Astrocyte of the spinal cord (primary cell): ENCODE measurements at places on chromosomes 7 and 10.

- peak; percentile 33 for DNase-seq
Measured at GRCh38 chr7:50782375-50783208, at the start of gene GRB10. TSS of gene GRB10 (minus strand) at chr7:50782896. CDS start at chr7:50732322, 50,574 bp downstream.

DNA sequence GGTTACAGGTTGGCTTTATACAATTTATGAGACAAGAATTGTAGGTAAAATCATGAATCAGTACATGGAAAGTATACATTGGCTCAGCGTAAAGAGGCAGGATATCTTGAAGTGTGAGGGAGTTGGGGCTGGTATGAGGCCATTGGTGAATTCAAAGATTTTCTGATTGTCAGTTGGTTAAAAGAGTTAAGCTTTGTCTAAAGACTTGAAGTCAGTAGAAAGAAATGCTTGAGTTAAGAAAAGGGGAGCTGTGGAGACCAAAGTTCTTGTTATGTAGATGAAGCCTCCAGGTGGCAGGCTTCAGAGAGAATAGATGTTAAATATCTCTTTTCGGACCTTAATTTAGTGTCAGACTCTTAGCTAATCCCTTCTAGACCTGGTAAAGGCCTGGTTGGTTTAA lies 341.0 kb downstream of the GALNT17 start:
- no peak for DNase-seq

DNA sequence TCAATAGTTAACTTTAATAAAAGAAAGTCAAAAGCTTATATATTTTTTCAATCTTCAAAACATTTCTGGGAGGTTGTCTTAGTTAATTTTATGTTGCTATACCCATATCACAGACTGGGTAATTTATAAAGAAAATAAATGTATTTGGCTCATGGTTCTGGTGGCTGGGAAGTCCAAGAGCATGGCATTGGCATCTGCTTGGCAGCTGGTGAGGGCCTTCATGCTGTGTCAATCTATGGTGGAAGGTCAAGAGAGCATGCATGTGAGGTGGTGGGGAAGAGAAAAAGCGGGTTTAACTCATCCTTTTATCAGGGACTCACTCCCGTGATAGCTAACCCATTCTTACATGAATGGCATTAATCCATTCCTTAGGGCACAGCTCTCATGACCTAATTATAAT lies 119.8 kb downstream of the EGFR start:
- DNase-seq = no peak

DNA sequence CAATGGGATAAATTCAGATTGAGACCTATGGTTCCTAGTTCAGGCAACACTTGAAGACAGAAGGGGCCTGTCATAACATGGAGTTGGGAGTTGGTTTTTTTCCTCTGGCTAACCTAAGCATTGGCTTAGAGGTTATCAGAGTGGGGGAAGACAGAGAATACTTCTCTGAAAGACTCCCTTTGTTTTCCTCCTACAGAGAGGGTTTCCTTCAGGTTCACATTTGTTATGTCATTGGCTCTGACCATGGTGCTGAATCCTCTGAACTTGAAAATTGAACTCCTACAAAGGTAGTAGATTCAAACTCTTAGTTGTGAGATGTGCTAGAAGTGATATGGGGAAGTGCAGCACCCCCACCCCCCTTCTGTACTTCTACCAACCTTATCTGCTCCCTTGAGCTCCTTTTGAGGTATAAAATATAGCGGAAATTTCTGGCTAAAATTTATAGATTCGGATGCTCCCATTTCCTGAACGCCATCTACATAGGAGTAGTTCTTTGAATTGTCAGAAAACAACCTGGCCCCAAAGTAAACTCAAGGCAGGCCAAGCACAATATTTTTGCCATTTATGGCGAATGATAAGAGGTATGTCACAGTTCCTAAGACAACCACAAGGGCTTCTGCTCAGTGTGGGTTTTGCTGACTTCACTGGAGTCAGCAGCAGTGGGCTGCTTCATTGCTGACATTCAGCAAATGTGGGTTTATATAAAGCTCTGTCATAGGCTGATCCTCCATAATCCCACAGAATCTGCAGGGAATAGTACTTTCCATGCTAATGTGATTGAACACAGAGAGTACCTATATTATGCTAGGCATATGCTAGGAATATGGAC lies 131.6 kb upstream of the KLF14 start:
- DNase-seq = no peak
